ENCODE measurements at places on chromosomes 5 and 9. TPM values are rescaled to one million over a fixed set of nuclear protein-coding genes. Genes with fewer than 3 reads are reported as not detected.

GRCh38 chr9:80948066-80948465 is 741.3 kb downstream of the TLE1 start:
- no peaks in the 10 kb centered on the region for H3K4me1 ChIP-seq
- no peak for DNase-seq
- no peaks in the 10 kb centered on the region for H3K36me3 ChIP-seq
- H3K27ac ChIP-seq, result no peak overlapping the region

- H3K27ac ChIP-seq, result no peak overlapping the region
- DNase-seq, result no peak
- H3K4me3 ChIP-seq, result no peak overlapping the region
- H3K36me3 ChIP-seq, result no peaks in the 10 kb centered on the region
Measured at GRCh38 chr9:20187318-20187717, 398.5 kb upstream of the SLC24A2 start.

- no peaks in the 10 kb centered on the region for H3K36me3 ChIP-seq
- H3K27me3 ChIP-seq, result no peaks in the 10 kb centered on the region
Measured at GRCh38 chr9:129968690-129969485, 74.1 kb downstream of the FNBP1 start.

The ERAP2 gene
- 2.5 TPM for total RNA-seq
